ENCODE measurements at places on chromosomes 16 and 17.
A peak's percentile ranks its signal among the peaks of the same experiment; 100 is the strongest.

- no peak for DNase-seq
Observed at GRCh38 chr17:45793999-45794540, 9.9 kb downstream of the CRHR1 start.

DNA sequence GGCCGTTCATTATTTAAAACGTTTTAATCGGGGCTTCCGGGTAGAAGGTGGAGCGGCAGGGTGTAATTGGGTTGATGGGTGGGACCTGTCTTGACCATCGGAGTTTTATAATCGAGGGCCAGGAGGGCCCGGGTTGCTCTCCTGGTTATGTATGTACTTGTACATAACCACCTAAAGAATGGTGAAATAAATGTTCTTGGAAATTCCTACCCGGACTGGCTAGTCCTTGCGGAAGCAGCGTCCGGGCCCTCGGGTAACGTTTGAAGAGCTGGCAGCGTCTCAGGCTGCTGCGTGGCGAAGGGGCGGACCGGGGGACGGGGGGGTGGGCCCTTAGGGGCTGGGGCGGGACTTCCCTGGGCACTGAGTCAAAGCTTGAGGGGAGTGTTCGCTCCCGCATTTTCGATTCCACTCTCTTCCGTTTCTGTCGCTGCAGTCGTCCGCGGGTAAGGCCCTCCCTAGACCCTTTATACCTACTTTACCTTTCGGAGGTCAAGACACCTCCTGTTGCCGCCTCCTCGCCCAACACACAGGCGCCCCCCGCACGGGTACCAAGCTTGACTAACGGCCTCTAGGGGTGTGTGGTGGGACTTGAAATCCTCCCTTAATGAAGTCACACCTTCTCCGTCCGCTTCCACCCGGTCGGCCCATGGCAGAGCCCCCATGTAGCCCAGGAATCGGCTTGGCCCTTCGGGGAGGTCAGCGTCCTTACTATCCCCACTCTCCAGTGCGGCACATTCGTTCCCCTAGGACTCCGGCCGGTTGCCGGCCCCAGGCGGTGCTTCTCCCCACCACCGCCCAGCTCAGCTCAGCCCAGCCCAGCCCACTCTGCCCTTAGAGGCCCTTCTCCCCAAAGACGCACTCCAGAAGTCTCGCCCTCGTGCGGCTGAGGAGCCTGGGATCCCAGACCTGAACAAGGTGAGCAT, at the start of gene TMEM106A:
Gene TMEM106A, plus strand, starts transcription at position 396 of the 923 bp plus-strand sequence. CDS start 1,167 bp downstream, outside the sequence.
- DNase-seq = peak; percentile 87

GRCh38 chr17:74981979-74982662, 5.3 kb upstream of the CDR2L start:
- peak; percentile 60 for DNase-seq

DNA sequence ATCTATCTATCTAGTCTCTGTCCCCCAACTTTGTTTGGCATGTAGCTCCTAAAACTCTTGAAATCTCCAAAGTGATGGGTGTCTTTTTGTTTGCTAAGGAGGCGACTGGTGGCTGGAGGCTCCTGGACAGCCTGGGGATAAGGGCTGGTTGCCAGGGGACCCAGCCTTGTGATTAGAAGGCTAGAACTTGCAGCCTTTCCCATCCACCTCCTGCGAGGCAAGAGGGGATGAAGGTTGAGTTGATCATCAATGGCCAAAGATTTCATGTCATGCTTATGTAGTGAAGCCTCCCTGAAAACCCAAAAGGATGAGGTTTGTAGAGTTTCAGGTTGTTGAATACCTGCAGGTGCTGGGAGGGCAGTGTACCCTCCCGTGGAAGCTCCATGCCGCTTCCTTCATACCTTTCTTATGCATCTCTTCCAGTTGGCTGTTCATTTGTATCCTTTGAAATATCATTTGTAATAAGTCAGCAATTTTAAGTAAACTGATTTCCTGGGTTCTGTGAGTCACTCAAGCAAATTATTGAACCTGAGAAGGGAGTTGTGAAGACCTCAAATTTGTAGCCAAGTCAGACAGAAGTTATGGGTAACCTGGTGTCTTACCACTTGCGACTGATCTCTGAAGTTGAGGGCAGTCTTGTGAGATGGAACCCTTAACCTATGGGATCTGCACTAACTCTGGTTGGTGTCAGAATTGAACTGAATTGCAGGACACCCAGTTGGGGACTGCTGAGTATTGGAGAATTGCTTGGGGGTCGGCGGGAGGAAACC, 202.4 kb downstream of the SEC14L1 start:
- no peak for DNase-seq

DNA sequence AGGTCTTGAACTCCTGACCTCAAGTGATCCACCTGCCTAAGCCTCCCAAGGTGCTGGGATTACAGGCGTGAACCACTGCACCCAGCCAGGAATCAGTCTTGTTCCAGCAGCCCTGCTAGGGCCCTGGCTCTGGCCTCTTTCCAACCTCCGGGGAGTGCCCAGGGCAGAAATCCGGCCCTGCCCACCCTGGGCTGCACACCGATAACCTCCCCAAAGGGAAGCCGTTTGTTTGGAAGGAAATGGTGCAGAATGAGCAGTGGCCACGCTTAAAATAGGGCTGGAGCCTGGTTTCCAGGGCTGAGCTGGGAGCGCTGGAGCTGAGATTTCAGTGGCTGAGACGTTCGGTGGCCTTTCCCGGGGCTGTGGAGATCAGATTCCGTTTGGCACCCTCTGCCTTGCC, 17.8 kb upstream of the EMP2 start:
- DNase-seq = no peak

GRCh38 chr16:57042157-57043111, 49.9 kb upstream of the CPNE2 start:
- peak; percentile 90 for DNase-seq

DNA sequence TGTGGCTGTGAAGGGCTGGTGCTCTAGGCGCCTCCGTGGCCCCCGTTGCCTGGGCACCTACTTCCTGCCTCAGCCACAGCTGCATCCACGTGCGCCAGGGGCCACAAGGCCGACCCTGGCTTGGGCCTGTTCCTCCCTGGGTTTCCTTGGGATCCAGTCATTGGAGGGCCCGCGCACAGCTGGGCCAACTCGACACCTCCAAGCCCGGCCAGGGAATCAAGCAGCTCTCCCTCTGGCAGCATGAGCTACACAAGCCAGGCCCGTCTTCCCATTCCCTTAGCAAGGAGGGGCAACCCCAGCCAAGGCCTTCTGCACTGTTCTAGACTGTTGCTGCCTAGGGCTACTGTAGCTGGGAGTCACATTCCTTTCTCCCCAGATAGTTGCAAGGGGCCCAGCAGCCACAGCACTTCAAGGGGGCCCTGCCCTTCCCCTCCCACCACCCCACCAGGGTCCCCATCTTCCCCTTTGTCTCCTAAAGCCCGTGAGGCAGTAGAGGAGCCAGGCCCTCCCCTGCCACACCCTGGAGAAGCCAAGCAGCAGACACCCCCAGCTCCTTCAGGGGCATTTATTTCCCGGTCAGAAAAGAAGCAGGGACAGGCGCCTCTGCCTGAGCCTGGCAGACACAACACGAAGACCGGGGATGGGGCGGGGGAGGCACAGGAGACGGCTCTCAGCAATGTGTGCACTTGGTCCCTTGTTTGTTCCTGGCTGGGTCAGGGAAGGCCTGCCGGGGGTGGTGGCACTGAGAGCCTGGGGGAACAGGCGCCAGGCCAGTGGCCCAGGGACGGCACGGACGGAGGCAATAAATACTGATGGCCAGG, 3.8 kb downstream of the ARHGDIA start:
- no peak for DNase-seq

- no peak for DNase-seq
Observed at GRCh38 chr16:87754535-87754934, 11.3 kb downstream of the KLHDC4 start.

DNA sequence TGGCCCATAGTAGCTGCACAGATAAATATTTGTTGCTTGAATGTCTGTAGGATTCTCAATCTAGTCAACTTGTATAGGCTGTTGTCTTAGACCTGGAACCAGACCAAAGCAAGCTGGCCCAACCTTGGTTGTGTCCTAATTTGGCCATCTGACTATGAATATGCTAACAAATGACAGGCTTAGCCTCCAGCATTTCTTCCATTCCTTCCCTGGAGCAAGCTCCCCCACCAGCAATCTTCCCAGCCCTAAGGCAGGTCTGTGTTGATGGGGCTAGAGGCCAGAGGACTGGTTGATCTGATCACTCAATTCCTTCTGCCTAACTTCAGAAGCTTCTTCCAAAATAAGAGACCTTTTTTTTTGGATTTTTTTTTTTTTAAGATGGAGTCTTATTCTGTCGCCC, 9.4 kb upstream of the PHOSPHO1 start:
- DNase-seq = no peak

DNA sequence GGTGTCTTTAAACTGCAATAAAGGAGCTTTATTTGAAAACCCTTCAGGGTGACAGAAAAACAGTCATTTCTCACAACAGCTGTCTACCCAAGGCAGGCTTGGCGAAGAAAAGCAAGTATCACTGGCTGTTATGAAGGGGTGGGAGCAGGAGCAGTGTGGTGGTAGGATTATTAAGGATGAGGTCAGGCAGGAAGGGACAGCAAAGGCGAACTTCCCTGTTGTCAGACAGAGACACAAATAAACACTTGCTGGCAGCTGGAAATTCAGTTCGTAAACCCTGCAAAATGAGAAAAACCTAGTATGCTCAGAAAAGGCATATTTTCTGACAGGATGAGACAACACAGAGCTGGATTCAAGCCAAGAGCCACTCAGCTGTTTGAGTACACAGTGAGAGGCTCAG, 416.3 kb upstream of the CDH5 start:
- no peak for DNase-seq

DNA sequence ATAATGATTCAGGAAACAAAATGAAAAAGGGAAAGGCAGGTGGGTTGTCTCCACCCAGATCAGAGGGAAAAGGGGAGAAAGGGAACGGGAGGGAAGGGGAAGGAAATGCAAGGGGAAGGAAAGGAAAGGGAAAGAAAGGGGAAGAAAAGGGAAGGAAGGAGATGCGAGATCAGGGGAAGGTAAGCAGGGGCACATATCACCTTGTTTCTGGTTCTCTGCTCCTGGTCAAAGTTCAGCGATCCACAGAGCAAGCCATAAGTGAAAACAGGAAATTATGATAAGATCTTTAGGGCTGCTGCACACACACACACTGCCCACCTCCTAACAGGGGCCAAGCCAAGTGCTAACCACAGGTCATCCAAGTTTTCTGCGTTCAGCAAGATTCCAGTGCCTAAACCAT, 37.5 kb upstream of the GRIN2A start:
- DNase-seq = no peak

- no peak for DNase-seq
Observed at GRCh38 chr16:20903116-20903898, 2.7 kb downstream of the LYRM1 start.

DNA sequence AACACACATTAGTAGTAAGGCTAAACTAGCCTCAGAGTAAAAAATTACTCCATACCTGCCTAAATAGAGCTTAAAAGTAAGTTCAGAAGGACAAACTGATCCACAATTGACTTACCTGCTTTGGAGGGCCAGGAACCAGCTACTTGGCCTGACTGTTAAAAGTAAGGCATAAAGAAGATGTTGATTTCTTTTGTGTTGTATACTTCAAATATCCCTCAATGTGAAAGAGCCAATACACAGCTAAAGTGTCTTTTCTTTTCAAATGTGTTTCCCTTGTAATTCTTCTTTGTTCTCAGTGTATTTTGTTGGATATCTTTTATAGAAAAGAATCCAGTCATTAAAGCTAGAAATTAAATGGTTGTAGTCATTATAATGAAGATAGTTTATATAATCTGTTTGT, 171.1 kb downstream of the TANC2 start:
- DNase-seq = no peak

GRCh38 chr17:13981881-13982280, 87.4 kb upstream of the COX10 start:
- no peak for DNase-seq

- DNase-seq = no peak
Observed at GRCh38 chr17:42153919-42154742, 658 bp downstream of the RAB5C start.

DNA sequence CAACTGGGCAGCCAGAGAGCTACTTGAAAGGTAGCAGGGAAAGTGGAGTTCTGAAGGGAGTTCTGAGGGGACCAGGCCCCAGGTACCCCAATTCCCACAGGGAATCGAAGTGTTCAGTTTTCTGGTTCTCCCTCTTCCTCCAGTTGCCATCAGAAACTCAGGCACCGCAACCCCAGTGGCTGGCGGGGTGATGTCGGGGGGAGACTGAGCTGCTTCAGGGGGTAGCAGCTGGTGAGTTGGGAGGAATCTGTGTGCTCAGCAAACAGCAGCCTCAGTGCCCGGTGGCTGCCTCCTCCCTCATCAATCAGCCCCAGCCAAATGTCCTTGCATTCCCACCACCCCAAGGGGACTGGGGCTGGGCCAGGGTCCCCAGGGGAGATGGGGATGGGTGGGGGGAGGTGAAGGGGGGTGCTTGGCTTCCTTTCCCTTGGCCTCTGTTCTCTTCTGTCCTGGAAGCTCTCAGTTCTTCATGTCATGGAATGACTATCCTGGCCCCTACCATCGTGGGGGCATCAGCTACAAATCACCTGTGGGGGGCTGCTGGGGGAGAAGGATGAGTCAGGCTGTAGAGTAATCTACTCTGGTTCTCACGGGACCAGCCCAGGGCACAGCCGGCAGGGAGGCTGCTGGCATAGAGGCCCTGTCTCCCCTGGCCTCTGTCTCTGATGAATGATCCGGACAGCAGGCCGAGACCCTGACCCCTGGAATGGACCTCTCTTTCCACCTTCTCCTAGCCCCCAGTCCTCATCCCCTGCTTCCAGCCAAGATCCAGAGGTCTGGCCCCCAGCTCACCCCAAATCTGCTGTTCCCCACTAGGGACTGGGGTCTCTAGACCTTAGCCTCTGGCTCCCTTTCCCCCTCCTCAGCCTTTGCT, 2.6 kb upstream of the DNAH2 start:
- no peak for DNase-seq

All from stimulated activated effector memory CD8-positive, alpha-beta T cell treated with anti-CD3 and anti-CD28 coated beads, Interleukin-12 subunit alpha, Interleukin-12 subunit beta, amount 100 ng/mL, for 72 hours (primary cell).